ENCODE measurements at places on chromosomes 6 and 20. TPM values are rescaled to one million over a fixed set of nuclear protein-coding genes. Genes with fewer than 3 reads are reported as not detected.

DNA sequence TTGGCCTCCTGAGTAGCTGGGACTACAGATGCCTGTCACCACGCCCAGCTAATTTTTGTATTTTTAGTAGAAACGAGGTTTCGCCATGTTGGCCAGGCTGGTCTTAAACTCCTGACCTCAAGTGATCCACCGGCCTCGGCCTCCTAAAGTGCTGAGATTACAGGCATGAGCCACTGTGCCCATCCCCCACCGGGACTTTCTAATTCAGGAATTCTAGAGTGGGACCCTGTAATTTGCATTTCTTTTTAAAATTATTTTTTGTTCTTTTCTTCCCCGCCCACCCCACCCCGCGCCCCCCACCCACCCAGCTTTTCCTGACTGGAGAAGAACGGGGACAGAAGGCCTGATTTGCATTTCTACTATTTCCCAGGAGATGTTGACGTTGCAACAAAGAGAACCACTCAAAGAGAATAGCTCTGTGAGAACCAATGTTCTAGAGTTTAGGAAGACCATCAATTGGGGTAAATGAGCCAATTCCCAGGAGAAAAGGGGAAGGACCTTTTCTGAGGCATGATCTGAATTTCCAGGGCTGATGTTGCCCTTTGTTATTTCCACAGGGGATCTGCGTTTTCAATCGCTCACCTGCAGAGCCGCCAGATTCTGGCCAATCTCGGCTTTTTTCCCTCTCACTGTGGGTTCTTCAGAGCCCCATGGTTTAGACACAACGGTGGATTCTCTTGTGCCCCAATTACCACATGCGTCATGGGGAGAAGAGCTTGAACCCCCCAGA lies 33.2 kb upstream of the TFAP2C start:
- no peak overlapping the region for H3K4me3 ChIP-seq
- no peak overlapping the region for H3K27ac ChIP-seq
- no peak for DNase-seq
- H3K27me3 ChIP-seq: no peaks in the 10 kb centered on the region

DNA sequence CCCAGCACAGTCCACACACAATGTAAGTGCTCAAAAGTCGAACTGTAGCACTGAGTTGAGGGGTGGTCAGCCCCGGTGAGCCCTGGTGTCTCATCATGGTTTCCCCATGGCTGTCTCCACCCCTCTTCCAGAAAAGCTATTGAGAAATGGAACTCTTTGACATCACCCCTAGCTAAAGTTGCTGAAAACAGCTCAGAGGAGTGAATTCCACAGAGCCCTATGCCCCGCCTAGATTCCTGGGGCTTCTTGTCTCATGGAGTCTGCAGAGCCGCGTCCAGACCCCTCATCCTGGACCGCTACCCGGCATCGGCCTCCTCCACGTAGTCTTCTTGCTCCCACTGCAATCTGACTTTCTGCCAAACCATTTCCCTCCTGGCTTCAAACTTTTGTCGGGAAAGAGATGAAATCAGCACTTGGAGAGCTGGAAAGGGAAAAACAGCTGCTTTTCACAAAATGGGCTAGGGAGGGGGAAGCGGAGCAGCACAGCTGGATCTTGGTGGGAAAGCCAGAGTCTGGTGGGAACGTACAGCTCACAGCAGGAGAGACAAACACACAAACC lies 132.2 kb downstream of the SNX5 start:
- H3K4me1 ChIP-seq: peaks cover 51% of the 10 kb centered on the region
- H3K36me3 ChIP-seq: no peaks in the 10 kb centered on the region
- no peak overlapping the region for H3K4me3 ChIP-seq
- DNase-seq: no peak

GRCh38 chr6:54846857-54847674 lies 495 bp downstream of the FAM83B start:
- DNase-seq: no peak
- peaks cover 29% of the 10 kb centered on the region for H3K4me1 ChIP-seq
- H3K27me3 ChIP-seq: no peaks in the 10 kb centered on the region
- peak overlapping the region; percentile 89 for H3K4me3 ChIP-seq
- H3K36me3 ChIP-seq: no peaks in the 10 kb centered on the region

DNA sequence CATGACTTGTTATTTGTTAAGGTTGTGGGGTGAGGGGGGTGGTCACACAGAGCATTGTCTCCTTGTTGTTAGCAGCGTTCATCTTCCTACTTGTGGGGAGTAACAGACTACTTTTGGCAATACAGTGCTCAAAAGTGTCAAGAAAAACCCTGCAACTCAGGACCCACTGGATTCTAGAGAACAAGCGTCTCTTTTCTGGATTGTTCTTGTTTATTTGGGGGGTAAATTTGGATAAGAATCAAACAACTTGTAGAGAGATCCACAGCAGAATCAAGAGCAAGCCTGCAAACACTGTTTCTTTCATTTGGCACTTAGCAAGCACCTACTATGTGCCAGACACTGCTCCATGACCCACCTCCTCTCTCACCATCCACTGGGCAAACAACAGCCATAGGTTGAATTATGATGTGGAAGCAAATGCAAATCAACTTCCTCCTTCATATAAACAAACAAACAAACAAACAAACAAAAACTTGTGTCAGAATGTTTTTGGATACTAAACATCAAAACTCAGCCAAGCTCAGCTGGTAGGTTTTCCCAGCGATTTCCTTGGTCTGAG lies 4.0 kb upstream of the NR2E1 start:
- no peaks in the 10 kb centered on the region for H3K4me1 ChIP-seq
- H3K4me3 ChIP-seq: no peak overlapping the region
- no peaks in the 10 kb centered on the region for H3K36me3 ChIP-seq
- no peak overlapping the region for H3K27ac ChIP-seq

DNA sequence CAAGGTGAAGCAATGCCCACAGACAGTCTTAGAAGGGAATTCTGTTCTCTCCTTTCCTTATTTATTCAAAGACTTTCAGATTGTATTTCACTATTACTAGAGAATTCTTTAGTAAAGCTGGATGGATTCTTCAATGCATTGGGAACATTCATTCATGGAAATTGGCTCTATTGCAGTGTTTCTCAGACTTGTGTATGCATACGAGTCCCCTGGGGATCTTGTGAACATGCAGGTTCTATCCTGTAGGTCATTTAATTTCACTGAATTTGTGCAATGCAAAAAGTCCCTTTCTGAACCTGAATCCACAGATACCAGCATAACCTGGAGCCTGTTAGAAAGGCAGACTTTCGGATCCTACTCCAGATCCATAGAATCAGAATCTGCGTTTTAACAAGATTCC lies 160.9 kb upstream of the AHI1 start:
- DNase-seq: no peak
- H3K27me3 ChIP-seq: no peaks in the 10 kb centered on the region
- no peak overlapping the region for H3K4me3 ChIP-seq
- H3K27ac ChIP-seq: no peak overlapping the region
- H3K36me3 ChIP-seq: no peaks in the 10 kb centered on the region

- no peak overlapping the region for H3K4me3 ChIP-seq
- DNase-seq: no peak
- H3K27me3 ChIP-seq: no peaks in the 10 kb centered on the region
- peaks cover 3% of the 10 kb centered on the region for H3K4me1 ChIP-seq
Measured at GRCh38 chr6:154783229-154783628, 50.0 kb downstream of the SCAF8 start.

- H3K4me3 ChIP-seq: no peak overlapping the region
- H3K27me3 ChIP-seq: no peaks in the 10 kb centered on the region
- H3K36me3 ChIP-seq: no peaks in the 10 kb centered on the region
Measured at GRCh38 chr6:20770773-20771172, 236.5 kb downstream of the CDKAL1 start.

- H3K27ac ChIP-seq: no peak overlapping the region
- H3K36me3 ChIP-seq: no peaks in the 10 kb centered on the region
- no peak overlapping the region for H3K4me3 ChIP-seq
- no peaks in the 10 kb centered on the region for H3K4me1 ChIP-seq
- no peak for DNase-seq
Measured at GRCh38 chr6:122747573-122747972, 31.9 kb upstream of the FABP7 start.

DNA sequence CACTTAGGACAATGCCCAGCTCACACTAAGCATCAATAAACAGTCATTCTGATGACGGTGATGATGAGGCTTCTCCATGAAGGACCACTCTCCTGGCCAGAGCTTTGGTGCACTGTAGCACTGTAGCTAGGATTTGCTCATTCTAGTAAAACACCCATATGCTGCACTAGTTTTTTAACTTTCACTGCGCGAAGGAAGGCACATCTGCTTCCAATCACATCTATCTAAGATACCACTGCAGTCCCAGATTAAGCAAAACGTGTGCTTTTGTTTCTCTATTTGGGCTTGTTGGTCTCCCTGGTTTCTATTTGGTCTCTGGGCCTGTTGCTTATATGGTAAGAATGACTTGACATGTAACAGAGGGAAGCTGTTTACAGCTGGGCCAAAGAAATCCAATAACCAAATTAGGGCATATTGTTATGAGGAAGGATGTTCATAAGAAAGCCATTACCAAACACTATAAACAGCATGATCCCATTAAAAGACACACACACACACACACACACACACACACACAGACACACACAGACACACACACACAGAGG lies 62.4 kb downstream of the FAM229B start:
- no peaks in the 10 kb centered on the region for H3K36me3 ChIP-seq
- no peak for DNase-seq
- no peaks in the 10 kb centered on the region for H3K27me3 ChIP-seq
- no peak overlapping the region for H3K27ac ChIP-seq
- no peak overlapping the region for H3K4me3 ChIP-seq
- no peaks in the 10 kb centered on the region for H3K4me1 ChIP-seq

The HCRTR2 gene
- not detected for total RNA-seq

- no peaks in the 10 kb centered on the region for H3K36me3 ChIP-seq
- DNase-seq: no peak
- H3K27ac ChIP-seq: no peak overlapping the region
Measured at GRCh38 chr6:143267760-143268159, 182.7 kb downstream of the ADAT2 start.

- no peaks in the 10 kb centered on the region for H3K27me3 ChIP-seq
- H3K4me3 ChIP-seq: no peak overlapping the region
- H3K4me1 ChIP-seq: peaks cover 2% of the 10 kb centered on the region
- H3K27ac ChIP-seq: no peak overlapping the region
- H3K36me3 ChIP-seq: no peaks in the 10 kb centered on the region
- peak; percentile 44 for DNase-seq
Measured at GRCh38 chr6:105077596-105078385, 102.0 kb downstream of the POPDC3 start.

DNA sequence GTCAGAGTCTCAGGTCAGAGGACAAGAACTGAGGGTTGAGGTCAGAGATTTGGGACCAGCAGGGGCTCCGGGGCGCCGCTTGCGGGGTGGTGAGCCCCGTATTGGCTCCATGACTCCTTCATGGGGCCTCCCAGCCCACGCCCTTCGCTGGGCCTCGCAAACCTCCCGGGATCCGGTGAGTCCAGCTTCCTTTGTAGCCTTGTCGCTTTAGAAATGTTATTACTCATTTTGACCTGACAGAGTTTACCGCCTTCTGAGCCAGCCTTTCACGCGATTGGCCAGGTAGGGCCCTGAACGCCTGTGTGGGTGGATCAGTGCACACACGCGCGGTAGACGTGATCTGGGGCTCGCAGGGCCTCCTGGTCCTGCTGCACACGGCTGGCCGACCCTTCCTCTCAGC lies 181.1 kb downstream of the ERMARD start:
- no peaks in the 10 kb centered on the region for H3K36me3 ChIP-seq
- no peak for DNase-seq
- H3K27me3 ChIP-seq: no peaks in the 10 kb centered on the region
- no peak overlapping the region for H3K27ac ChIP-seq
- H3K4me1 ChIP-seq: peaks cover 4% of the 10 kb centered on the region

The PLN gene
- total RNA-seq: not detected

DNA sequence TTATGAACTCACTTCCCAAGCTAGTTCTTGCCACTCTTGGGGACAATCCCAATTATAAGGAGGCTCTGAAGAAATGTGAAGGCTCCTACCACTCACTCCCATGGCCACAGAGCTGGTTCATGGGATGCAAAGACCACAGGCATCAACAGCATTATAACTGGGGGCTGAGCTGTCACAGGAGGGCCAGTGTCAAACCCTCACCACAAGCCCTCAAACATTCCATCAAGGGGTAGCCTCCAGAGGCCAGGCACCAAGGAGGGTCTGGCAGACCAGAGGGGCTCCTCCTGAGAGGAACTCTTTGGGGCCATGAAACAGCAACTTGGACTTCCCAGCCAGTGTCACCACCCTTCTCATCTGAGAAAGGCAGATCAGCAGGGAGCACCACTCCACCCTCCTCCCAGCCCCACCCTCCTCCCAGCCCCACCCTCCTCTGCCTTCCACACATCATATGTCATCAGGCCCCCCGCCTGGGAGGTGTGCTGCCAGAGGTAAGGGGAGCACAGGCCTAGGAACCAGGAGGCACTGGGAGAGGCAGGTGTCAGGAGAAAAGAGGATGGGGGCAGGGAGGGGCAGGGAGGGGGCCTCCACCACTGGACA lies 1.2 kb upstream of the TSPO2 start:
- H3K27me3 ChIP-seq: no peaks in the 10 kb centered on the region
- no peaks in the 10 kb centered on the region for H3K36me3 ChIP-seq
- DNase-seq: no peak

DNA sequence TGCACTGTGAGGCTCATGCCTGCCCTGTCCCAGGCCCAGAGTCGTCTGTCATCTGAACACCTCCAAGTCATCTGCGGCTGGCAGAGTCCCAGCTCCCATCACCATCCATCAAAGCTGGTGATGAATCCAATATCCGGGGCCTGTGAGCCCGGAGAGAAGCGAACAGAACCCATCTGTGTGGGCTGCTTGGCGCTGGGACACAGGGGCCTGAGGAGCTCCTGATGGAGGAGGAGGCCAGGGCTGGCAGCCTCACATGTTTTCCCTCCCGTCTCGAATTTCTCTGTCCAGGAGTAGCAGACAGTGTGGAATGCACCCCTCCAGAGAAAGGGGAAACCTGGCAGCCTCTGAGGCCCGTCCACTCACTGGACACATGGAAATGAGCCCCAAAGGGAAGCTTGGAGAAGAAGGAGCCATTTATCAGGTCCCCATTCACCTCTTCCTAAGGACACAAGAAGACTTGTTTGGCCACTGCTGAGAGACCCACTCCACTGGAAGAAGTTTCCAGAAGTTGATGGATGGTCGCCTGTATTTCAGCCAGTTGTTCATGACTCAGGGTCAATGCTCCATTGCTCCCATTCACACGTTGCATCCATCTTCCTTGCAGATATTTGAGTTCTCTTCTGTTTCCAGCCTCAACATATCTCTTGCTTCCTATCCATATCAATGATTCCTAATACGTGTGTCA lies 307.5 kb upstream of the SULF2 start:
- no peaks in the 10 kb centered on the region for H3K36me3 ChIP-seq
- no peaks in the 10 kb centered on the region for H3K4me1 ChIP-seq
- no peak overlapping the region for H3K27ac ChIP-seq
- no peak for DNase-seq
- H3K27me3 ChIP-seq: peaks cover 9% of the 10 kb centered on the region

DNA sequence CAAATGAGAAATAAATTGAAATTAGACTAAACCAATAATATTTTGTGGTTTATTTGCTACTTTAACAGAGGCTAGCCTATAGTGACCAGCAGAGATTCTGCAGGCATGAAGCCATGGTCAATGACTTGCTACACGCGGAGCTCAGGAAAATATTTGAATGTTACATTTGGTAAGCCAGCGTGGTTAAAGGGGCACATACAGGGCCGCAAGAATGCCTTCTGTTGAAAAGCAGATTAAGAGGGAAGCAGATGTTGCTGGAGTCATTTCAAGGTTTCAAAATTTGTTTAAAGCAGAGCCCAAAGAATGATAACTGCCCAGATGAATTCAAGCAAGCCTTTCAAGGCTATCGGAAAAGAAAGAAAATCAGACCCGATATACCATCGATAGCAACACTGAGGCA lies 294.3 kb upstream of the MAN1A1 start:
- no peaks in the 10 kb centered on the region for H3K27me3 ChIP-seq
- no peak for DNase-seq
- H3K27ac ChIP-seq: no peak overlapping the region
- H3K4me1 ChIP-seq: no peaks in the 10 kb centered on the region
- H3K36me3 ChIP-seq: no peaks in the 10 kb centered on the region

All from HCT116 (cell line).